HFFc6 (cell line): ENCODE measurements at places on chromosomes 2 and 18. TPM values are rescaled to one million over a fixed set of nuclear protein-coding genes. Genes with fewer than 3 reads are reported as not detected.

The MAP3K19 gene
- not detected in 3 replicates for total RNA-seq

The ANKRD29 gene
- 0.30 to 0.50 TPM in 2 of 3 replicates, not detected in the other for total RNA-seq

The TMEM18 gene
- total RNA-seq = 21.5 to 27.2 TPM (median 24.2 TPM) in 3 replicates

GRCh38 chr18:76494231-76495005, 624 bp downstream of the ZNF516 start:
- no peaks in the 10 kb centered on the region; the same call in none of the 2 replicates for H3K27me3 ChIP-seq
- peak overlapping the region; percentile 90 for H3K4me3 ChIP-seq
- DNase-seq = no peak
- peaks cover 28% of the 10 kb centered on the region for H3K4me1 ChIP-seq

DNA sequence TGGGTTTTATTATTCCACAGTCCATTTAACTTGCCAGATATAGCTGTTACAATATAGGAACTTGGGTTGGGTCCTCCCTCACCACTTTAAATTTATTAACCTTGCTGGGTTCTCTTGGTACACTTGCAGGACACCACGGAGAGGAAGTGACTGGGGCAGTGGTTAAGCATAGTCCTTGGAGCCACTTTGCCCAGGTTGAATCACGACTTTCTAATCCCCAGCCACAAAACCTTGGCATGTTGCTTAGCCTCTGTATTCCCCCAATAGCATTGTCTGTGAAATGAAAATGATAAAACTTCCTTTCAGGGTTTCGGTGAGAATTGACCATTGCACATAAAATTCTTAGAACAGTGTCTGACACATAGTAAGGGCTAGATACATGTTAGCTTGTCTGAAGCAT, 221.2 kb downstream of the IRS1 start:
- peaks cover 53% of the 10 kb centered on the region for H3K4me1 ChIP-seq
- no peak overlapping the region for H3K4me3 ChIP-seq
- H3K27me3 ChIP-seq = no peaks in the 10 kb centered on the region
- peaks cover 18% of the 10 kb centered on the region for H3K36me3 ChIP-seq

- H3K36me3 ChIP-seq = peaks cover 6% of the 10 kb centered on the region; the same call in 1 of the 2 replicates
- H3K4me1 ChIP-seq = peaks cover 83% of the 10 kb centered on the region
- peak overlapping the region; percentile 76 for H3K27ac ChIP-seq
- H3K4me3 ChIP-seq = no peak overlapping the region; the same call in 1 of the 2 replicates
- peak; percentile 22 for DNase-seq
These were observed 48.9 kb downstream of the CDH2 start for GRCh38 chr18:28127763-28128658.

- no peaks in the 10 kb centered on the region for H3K4me1 ChIP-seq
- no peaks in the 10 kb centered on the region for H3K27me3 ChIP-seq
- no peak for DNase-seq
- H3K36me3 ChIP-seq = no peaks in the 10 kb centered on the region
These were observed 823.8 kb upstream of the HS6ST1 start for GRCh38 chr2:129142465-129142864.
